ENCODE measurements at places on chromosomes 2 and 18.

DNA sequence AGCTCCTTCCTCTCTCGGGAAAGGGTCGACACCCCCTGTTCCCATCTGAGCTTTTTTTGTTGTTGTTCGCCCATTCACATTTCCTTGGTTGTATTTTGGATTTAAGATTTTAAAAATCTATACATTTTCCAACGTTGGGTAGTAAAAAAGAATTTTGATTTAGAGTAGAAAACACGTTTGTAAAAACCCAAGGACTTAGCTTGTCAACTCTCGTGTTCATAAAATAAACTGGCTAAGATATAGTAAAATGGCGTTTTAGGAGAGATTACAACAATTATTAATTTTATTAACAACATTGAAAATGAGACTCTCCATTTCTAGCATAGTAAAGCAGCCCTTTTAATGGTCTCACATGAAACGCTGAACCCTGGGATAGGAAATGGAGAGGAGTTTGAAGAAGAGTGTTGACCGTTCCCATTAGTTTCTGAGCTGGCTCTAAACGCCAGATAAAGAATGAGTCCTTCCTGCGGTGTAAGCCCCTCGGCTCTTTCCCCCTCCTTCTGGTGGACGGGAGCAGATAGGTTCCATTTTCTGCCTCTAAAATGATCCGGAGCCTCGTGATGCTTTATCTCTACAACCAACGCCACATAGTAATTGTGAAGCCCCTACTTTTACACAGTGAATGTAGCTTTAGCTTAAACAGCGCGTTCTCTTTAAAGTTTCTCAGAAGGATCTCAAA is 24.0 kb upstream of the ZNF516 start:
- no peak for DNase-seq

DNA sequence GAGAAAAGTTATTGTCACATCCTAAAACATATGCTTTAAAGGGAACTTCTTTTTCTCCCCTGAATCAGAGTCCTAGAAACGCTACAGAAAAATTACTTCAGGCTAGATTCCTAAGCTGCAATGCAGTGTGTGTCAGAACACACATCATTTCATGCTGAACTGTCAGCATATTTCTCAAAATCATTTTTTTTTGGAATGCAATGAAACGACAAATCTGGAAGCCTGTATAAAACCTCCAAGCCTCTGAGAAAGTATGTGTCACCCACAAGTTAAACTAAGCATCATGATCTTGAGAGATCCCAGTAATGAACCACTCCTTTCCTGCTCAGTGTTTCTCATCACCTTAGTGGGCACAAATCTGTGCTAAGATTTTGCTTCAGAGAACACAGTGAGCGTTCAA is 276.2 kb downstream of the ZNF521 start:
- DNase-seq: no peak

GRCh38 chr18:36352384-36352783 is 54.9 kb downstream of the FHOD3 start:
- no peak for DNase-seq

- no peak for DNase-seq
Measured at GRCh38 chr2:109066501-109066900, 62.5 kb upstream of the SH3RF3 start.

GRCh38 chr2:5734859-5735520 is 42.8 kb downstream of the SOX11 start:
- no peak for DNase-seq
